Stimulated activated CD4-positive, alpha-beta T cell treated with anti-CD3 and anti-CD28 coated beads, TNF-alpha, amount 100 ng/mL, for 1 hour (primary cell): ENCODE measurements at places on chromosomes 1 and 21.

GRCh38 chr1:231625975-231626534 is 535 bp upstream of the DISC1 start:
- DNase-seq: no peak

DNA sequence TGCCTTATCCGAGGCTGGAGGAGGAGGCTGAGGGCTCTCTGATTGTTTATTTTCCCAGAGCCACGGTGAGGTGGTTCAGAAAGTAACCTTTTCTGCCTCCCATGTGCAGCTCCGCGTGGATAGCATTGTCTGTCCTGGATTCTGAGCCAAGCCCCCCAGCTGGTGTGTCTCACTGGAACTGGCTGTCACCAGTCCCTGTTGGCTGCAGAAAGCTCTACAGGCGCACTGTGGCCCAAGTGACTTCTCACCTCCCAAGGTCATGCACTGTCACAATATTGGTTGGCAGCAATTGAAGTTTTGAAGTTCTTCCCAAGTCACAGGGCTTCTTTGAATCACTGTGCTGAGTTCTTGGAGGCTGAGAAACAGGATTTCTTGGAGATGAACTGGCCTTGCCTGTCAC is 8.2 kb downstream of the BMP8A start:
- no peak for DNase-seq

GRCh38 chr1:99600782-99601181 is 45.1 kb upstream of the PALMD start:
- DNase-seq: no peak

DNA sequence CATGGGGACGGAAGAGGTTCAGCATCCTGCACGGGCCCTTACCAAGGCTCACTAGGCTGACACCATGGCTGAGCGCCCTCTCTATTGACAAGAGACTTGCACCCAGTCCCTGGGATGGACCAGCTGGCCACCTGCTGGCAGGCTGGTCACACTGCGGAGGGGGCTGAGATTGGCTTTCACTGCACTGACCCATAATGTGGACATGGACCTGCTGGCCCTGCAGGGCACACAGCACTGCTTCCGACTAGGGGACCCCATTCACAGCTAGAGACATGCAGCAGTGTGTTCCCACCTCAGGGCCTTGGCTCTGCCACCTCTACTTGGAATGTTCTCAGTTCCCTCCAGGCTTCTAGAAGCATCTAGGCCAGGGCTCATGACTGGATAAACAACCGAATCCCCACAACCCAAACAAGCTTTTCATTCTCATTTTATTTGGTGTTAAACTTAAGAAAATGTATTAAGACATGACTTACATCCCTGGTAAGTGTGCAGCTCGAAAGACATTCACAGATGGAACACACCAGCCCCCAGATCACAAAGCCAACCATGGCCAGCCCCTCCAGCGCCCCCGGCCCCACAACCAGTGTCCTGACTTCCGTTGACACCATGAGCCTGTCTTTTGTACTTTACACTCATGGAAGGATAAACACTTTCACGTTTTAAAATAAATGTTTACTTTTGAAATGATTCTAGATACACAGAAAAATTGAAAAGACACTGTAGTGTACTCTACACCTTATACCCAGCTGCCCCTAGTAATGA is 9.3 kb upstream of the SRARP start:
- DNase-seq: peak; percentile 34

GRCh38 chr1:14254251-14254650 is 344.2 kb upstream of the KAZN start:
- no peak for DNase-seq

DNA sequence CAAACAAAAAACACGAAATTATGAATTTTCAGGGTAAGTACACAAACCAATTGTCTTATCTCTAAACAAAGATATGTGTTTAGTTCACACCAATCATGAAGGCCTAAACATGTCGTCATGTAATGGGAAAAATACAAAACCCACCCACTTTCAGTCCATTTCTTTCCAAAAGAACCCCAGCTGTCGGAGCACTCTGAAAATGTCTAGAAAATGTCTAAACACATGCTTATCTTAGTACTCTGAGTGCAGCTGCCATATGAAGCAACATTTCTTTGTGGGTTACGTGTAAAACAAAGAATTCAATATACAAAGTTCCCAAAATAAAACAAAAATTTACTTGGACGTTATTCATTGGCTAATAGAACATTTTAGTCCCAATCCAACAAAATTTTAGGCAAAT is 22.7 kb downstream of the SERBP1 start:
- no peak for DNase-seq

DNA sequence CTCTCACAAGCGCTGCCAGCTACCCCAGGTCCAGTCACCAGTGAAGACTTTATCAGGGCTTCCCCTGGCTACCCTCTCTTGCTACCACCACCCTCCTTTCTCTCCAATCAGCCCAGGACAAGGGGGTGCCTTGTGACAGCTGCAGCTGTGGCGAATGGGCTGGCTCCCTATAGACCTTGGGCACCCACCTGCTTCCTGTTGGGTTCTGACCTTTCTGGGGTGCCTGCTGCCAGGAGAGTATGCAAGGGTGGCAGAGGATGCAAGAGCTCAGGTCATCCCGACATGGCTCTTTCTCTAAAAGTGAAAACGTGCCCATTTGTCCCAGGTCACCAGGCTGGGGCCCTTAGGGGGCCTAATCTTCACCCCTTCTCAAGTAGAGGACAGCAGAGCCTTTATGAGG is 6.6 kb downstream of the KLHDC8A start:
- DNase-seq: no peak

GRCh38 chr1:33433509-33434362 is 2.8 kb upstream of the PHC2 start:
- DNase-seq: no peak

- no peak for DNase-seq
These were observed 73.8 kb downstream of the LYPLAL1 start for GRCh38 chr1:219247441-219247840.

- no peak for DNase-seq
These were observed 206.4 kb downstream of the PTPRC start for GRCh38 chr1:198845271-198845670.

DNA sequence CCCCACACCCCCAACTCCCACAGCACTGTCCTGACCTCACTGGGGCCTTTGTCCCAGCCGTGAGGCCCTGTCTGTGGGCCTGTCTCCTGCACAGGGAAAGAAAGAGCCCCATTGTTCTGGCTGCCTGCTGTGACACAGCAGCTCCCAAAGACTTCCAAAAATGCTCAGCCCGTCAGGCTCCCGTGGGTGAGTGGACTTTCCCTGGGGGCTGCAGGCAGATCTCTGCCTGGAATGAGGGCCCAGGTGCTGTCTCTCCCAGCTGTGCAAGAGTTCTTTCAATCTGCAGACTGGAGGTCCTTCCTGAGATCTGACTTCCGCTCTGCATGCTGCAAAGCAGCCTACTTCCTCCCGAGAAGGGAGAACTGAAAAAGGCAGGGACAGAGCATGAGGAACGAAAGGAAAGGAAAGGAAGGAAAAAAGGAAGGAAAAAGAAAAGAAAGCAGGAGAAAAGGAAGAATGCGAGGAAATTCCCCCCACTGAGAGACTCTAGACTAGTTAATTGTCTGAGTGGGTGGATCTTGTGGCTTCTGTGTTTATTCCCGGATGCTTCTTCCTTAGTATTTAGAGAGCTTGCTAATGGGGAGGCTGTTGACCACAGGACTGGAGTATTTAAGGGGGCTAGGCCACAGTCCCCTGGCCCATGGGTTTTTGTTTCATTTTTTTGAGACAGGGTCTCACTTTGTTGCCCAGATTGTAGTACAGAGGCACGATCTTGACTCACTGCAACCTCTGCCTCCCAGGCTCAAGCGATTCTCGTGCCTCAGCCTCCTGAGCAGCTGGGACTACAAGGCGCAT is 15.0 kb downstream of the NES start:
- DNase-seq: no peak

DNA sequence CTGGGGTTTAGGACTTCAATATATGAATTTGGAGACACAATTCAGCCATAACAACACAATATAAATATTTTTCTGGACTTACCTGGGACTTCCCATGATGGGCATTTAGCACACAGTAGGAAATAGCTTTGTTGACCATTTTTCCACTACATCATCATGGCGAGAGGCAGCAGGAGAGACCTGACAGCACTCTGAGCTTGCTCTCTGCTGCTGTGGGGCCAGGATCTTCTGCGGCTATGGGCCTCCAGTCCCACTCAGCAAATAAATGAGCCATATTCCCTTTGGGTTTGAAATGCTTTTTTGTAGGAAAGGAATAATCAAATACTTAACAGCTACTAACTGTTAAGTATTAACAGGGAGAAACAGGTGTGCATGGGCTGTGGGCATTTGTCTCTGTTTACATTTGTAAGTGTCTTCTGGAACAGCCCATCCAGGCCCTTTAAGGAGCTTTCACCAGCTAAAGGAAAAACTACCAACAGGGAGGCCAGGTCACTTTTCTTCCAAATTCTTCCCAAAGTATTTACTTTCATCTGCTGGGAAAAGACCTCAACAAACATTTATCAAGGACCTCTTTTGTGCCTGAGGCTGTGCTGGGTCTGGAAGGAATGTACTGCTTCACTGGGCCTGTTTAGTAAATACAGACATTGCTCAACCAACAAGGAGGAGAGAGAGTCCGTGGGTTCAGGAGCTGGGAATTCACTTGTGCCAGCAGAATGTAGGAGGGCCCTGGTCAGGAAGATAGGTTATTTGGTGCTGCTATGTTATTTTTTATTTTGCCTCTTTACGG is 133.2 kb downstream of the LRIG2 start:
- no peak for DNase-seq

DNA sequence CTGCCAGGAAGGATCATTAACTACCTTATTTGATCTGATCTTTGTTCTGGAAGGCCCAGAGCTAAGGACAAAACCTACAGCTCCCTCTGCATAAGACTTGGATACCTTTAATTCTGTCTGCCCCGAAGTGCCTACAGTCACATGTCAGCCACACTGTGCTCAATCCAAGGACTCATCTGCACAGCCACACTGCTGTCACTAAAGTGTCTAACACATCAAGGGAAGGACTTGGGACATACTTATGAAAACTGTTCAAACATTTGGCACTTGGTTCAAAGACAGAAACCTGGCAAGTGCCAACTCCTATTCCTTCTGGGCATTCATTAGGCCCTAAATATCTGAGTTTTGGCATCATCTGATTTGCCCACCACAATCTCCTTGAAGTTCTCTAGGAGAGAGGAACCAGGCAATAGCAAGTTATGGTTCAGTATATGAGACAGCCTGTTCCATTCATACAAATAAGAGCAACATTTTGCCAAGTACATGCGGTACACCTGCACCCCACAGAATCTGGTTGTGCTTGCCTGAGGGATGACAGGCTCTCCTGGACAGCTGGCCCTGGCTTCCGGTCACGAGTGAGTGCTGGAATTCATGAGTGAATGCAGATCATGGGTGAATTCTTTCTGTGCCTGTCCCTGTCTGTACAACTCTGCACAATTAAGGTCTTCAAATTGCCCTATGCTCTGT is 105.9 kb downstream of the KCNK1 start:
- DNase-seq: no peak

GRCh38 chr1:188433425-188433824 is 1604.7 kb downstream of the PLA2G4A start:
- DNase-seq: no peak

DNA sequence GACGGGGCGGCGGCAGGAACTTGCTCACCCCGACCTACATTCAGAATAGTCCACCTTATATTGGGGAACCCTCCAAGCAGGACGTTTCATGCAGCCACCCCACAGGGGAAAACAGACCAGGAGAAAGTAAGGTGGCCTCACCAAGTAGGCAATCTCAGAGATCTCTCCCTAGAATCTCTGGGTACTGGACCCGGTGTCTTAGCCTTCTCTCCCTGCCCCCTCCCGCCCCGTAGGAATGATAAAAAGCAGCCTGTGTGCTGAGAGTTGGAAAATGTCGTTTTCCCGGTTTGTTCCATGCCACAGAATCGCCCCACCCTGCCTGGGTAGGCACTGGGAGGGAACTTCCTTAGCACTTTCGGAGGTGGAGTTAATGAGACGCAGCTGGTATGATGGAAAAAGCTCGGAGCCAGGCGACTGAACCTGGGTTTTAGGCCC is 789 bp upstream of the PTPN14 start:
- no peak for DNase-seq

- DNase-seq: no peak
These were observed 58.3 kb downstream of the TGFBR3 start for GRCh38 chr1:91827459-91828321.

- DNase-seq: no peak
These were observed 39.1 kb upstream of the GBP5 start for GRCh38 chr1:89311757-89312156.

DNA sequence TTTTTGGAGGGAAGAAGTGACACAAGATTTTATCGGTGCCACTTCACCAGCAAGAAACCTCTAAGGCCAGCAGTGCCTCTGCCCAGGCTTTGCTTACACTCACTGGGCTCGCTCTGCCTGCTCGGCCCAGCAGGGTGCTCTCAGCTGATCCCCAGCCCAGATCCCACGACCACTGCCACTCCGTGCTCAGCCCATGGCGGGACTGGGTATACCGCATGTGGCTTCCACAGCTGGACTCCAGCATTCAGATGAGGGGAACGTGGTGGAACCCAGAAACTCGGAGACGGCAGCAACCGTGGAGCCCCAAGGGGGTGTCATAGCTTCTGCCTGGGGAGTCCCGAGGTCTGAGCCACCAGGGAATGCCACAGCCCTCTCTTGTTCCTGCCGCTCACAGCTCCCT is 12.9 kb downstream of the USP25 start:
- no peak for DNase-seq

GRCh38 chr21:29637134-29637533 is 302.7 kb downstream of the GRIK1 start:
- DNase-seq: no peak

DNA sequence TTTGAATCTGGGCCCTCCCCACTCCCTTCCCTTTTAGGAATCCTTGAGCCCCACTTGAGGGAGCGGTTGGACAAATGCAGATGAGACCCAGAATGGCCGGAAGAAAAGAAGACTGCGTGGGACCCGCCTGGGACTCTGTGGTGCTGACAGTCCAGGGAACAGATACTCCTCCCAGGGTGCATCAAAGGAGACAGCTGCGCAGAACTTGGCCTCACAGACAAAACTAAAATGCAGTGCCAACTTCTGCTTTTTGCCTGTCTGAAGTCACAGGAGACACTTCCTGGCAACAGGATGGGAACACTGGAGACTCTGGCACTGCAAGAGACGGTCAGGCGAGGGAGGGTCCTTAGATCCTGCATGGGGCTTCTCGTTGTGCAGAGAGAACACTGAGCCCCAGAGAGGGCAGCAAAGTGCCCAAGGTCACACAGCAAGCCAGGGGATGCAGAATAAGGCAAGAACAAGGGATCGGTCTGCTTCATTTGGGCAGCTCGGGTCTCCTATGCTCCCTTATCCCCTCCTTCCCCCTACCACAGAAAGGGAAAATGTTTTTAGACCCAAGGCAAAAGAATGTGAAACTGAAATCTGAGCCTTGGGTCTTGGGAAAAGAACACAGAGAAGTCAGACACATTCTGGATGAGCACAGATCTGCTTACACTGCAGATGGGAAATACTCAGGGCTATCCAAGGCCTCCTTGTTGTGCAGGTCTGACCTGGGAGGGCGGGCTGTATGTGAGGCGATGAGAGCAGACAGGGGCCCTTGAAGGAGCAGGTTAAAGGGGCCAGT is 182.4 kb downstream of the TRABD2B start:
- no peak for DNase-seq

GRCh38 chr1:167579986-167580385 is 26.4 kb upstream of the CREG1 start:
- DNase-seq: no peak

- DNase-seq: no peak
These were observed 109.6 kb downstream of the TBX19 start for GRCh38 chr1:168390271-168390670.
